GM23338 (cell line): ENCODE measurements at places on chromosomes 11 and 22.
A peak's percentile ranks its signal among the peaks of the same experiment; 100 is the strongest.

GRCh38 chr22:21042978-21043859, 2.5 kb upstream of the LRRC74B start:
- DNase-seq = no peak

- no peak for DNase-seq
Measured at GRCh38 chr11:47387944-47388696, 9.8 kb upstream of the SPI1 start.

DNA sequence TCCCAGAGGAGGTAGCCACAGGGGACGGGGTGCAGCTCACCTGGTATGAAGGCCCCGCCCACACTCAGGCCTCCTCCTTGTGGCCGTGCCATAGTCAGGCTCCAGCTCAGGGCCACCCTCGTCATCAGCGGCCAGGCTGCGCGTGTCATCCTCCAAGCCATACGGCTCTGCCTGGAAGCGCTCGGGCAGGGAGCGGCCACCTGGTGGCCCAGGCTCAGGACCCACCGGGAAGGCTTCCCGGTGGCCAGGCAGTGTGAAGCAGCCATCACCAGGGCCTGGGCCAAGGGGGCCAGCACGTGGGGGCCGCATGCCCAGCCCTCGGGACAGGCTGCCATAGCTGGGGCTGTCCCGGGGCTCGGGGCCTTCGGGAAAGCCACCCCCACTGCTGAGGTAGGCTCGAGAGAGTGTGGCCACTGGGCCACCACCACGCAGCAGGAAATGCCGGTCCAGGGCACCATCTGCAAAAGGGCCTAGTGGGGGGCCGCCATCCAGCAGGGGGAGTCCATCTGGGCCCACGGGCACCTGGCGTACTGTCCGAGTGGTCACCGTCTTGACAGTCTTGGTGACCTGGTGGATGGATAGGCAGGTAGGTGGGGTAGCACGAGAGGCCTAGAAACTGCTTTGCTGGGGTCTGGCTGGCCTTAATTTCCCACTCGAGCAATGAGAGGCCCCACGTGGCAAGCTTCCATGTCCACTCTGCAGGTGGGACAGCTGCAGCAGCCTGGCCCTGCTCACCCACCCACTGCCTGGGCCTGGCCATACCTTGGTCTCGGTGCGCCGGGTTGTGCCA, 35.3 kb downstream of the ARVCF start:
- DNase-seq = no peak

GRCh38 chr11:64753380-64754123, 6.2 kb downstream of the PYGM start:
- DNase-seq = peak; percentile 76

DNA sequence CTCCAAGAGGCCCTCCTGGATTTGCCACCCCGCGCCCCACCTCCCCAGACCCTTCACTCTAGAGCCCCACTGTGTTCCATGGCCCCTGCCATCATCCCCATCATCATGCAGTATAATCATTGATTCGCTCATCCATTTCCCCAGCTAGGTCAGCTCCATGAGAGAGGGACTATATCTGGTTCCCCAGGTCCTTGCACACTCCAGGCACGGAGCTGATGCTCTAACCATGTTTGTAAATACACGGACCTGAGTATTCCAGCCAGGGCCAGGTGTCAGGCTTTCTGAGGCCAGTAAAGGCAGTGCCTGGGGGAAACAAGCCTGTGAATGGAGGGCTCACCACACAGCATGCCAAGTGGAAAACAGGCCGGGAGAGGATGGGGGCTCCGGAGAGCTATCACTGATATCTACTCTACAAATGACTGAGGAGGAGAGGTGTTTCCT, 27.1 kb upstream of the OAF start:
- DNase-seq = no peak

DNA sequence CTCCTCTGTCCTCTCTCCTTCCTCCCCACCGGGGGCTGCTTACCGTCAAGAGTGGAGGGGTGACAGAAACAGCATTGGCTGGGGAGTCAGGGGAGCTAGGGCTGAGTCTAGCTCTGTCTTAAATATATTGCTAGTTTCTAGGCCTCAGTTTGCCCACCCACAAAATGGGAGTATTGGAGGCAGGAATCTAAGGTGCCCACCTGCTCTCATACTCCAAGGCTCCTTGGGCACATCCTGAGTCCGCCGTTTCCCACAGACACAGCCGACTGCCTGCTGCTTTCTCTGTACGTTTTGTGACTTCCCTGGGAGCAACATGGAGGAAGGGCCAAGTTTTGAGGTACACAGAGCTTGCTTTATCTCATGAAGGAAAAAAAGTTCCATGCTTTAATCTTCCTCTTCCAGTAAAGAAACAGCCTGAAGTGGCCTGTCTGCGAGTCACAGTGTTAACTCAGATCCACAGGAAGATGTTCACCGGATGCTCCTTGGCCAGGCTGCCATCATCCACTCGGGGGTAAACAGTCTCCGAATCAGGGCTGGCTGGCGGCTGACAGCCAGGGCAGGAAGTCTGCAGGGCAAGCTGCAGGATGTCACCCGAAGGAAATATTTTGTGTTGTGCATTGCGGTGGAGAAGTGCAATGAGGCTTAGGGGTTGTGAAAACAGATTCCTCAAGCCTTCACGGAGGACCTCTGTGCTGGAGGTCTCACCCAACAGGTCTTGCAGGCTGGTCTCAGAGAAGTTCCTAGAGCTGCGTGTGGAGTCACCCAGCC, 11.0 kb upstream of the CERK start:
- no peak for DNase-seq

GRCh38 chr11:18329196-18329870, 7.0 kb downstream of the GTF2H1 start:
- DNase-seq = no peak

DNA sequence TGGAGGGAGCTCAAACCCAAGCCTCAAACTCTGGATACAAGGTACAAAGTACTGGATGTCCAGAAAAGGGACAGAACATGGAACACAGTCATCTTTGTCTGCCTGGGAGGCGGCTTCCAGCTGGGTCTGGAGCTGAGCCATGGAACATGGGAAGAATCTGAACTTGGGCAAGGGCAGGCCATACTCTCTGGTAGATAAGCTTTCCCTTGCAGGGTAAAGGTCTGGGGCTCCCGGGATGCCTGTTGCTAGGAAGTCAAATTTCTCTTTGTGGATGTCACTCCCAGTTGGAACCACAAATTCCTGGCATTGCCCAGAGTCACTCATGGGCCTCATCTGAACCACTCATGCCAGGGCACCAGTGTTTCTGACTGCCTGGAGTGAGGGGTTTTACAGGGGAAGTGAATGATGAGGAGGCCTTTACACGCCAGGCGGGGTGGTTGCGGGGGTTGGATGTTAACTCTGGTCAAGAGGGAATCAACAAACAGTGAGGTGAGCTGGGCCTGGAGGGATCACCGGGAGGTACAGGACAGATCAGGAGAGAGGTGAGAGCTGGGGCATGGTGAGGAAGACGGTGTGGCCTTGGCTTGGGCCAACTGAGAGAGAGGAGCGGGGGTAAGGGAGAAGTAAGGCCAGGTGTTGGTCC, 5.7 kb downstream of the FTH1 start:
- no peak for DNase-seq

DNA sequence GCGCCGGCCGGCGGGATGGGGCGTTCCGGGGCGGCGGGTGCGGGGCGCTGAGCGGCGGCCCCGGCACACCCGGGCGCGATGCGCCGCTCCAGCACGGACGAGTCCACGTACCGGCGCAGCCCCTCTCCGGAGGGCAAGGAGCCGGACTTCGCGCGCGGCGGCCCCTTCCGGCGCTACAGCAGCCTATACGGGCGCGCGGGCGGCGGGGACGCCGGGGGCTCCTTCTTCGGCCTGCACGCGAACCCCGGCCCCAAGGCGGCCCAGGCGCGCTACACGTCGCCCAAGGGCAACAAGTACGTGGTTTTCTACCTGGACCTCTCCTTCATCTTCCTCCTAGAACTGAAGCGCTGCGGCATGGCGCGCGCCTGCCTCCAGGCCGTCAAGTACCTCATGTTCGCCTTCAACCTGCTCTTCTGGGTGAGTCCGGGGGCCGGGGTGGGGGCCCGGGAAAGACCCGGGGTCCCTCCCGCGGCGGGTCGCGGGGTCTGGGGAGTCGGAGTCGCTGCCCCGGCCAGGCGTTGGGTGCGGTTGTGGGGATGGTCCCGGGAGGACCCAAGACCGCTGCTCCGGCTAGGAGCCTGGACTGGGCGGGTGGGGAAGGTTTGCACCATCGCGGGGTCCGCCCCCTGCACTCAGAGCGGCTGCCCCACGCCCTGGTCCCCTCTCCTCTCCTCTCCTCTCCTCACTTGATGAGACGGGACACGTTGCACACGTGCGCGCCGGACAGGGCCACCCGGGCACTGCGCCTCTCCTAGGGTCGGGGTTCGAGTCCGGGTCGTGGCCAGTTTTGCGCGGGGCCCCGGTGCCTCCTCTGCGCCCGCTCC, 7.5 kb downstream of the TSPAN4 start:
- no peak for DNase-seq

GRCh38 chr22:16968218-16968595, 39.8 kb downstream of the GAB4 start:
- DNase-seq = no peak

DNA sequence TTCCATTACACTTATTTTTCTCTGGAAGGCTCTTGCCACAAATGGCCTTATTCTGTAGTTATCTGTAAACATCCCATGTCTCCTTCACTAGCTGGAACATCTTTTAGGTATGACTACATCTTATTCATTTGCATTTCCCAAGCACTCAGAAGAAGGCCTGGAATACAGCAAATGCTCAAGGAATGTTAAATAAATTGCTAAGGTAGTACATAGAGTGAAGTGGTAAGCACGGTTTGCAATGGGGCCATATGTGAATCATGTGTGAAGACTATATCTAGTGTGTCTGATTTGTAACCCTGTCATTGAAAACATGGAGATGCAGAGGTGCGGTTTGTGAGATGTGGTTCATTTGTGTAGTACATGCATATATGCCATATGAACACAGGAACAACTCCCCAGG, 33.5 kb downstream of the GDPD4 start:
- DNase-seq = no peak

DNA sequence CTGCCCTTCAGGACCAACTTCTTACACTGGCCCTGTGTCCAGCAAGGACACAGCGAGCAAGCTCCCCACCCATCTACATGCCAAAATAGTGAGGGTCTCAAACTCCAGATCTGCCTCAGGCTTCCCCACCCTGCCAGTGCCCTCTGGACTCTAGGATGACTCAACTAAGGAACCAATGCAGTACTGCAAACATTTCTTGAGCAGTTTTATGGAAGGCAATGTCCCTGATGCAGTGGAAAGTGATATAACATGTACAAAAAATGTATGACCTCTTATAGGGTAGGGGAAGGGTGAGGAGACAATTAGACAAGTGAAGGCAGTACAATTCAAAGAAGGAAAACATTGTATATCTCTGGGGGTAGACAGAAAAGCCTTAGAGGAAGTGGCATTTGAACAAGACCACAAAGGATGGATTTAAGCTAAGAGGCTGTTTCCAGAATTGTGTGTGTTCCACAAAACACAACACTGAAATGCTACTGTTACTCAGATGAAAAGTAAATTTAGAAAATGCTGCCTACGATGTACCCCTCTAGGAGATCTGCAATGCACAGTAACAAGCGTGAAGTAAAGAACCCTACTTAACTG, 47.3 kb downstream of the RAB30 start:
- no peak for DNase-seq

DNA sequence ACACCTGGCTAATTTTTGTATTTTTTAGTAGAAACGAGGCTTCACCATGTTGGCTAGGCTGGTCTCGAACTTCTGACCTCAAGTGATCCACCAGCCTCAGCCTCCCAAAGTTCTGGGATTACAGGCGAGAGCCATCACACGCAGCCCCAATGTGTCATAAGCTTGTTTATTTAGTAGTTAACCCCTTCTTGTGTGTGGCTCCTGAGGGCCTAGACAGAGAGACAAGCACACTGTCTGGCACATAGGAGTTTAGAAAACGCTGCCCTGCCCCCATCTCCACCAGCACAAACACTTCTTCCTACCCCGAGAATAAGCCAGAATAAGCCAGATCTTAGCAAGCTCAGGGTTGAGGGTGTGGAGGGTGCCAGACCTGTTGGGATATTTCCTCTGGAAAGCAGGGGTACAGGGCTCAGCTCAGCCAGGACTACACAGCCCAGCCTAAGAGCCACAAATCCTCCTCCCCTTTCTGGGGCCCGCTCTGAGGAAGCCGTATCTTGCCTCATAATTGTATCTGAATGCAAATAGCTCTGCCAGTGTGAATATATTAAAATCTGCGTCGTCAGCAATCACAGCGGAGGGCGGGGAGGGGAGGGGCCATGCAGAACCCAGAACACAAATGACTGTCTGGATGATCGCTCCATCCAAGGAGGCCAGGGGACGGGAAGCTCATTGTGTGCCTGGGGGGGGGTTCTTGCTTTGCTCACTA, 247.3 kb downstream of the MN1 start:
- no peak for DNase-seq

GRCh38 chr11:27615833-27616232, 84.4 kb downstream of the BDNF start:
- no peak for DNase-seq

- peak; percentile 52 for DNase-seq
Measured at GRCh38 chr11:69999721-70000120, 78.4 kb upstream of the ANO1 start.

- no peak for DNase-seq
Measured at GRCh38 chr11:48006301-48006992, 26.1 kb downstream of the PTPRJ start.

DNA sequence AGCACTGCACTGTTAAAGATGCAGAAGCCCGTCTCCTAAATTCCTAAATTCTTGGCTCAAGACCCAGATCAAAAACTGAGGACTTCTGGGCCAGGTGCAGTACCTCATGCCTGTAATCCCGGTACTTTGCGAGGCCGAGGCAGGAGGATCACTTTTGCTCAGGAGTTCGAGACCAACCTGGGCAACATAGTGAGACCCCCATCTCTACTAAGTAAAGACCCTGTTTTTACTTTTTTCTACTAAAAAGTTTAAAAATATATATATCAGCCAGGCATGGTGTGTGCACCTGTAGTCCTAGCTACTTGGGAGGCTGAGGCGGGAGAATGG, 29.7 kb downstream of the PDGFB start:
- DNase-seq = no peak

DNA sequence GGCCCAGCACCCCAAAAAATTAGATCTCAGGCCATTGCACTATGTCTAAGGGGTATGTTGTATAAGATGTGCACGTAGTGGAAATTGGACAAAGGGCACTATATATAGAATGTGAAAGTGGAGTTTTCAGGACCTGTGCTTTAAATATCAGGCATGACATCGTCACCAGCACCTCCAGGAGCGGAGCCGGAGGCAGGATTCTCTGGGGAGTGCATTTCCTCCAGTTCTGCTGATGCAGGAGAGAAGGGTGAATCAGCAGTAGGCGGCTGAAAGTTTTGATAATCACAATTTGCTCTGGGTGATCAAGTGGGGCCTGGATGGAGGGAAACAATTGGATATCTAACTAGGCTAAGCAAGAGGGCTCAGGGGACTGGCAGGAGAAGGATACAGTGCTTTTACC, 69.1 kb upstream of the NTM start:
- no peak for DNase-seq

GRCh38 chr22:38984224-38984623, 2.1 kb downstream of the APOBEC3B start:
- DNase-seq = no peak

DNA sequence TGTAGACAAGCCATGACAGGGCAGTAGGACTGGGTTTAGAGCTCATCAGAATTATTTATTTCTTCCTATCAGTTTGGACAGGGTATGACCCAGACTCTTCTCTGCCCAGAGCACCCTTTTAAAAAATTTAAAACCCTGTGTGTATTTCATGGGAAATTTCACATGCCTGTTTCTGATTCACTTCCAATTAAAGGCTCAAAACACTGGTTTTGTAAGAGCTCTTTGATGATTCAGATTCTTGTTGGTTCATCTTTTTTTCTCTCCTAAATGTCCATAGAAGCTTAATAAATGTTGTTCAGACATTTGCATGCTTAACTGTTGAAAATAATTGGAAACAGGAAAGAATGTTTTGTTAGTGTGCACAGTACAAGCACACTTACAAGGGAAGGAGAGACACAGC, 13.8 kb downstream of the FLI1 start:
- no peak for DNase-seq
